Small intestine (tissue), 16 donors: ENCODE measurements at places on chromosomes 7 and 10. TPM values are rescaled to one million over a fixed set of nuclear protein-coding genes. Genes with fewer than 3 reads are reported as not detected.

DNA sequence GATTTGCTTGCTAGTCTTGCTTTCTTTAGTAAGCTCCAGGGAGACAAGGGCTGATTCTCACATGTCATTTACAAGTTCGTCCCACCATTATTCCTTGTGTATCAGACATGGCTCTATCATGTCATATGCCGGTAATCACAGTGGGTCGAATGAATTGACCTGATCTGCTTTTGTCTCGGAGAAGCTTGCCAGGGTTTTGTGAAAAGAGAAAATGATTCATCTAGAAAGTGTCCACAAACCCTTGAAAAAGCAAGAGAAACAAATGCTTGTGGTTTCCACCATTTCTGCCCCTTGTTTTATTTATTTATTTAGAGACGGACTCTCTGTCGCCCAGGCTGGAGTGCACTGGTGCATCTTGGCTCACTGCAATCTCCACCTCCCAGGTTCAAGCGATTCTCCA is 278.5 kb downstream of the TCF7L2 start:
- H3K36me3 ChIP-seq = no peaks in the 10 kb centered on the region
- H3K27ac ChIP-seq = no peak overlapping the region
- no peaks in the 10 kb centered on the region for H3K4me1 ChIP-seq
- H3K27me3 ChIP-seq = no peaks in the 10 kb centered on the region

DNA sequence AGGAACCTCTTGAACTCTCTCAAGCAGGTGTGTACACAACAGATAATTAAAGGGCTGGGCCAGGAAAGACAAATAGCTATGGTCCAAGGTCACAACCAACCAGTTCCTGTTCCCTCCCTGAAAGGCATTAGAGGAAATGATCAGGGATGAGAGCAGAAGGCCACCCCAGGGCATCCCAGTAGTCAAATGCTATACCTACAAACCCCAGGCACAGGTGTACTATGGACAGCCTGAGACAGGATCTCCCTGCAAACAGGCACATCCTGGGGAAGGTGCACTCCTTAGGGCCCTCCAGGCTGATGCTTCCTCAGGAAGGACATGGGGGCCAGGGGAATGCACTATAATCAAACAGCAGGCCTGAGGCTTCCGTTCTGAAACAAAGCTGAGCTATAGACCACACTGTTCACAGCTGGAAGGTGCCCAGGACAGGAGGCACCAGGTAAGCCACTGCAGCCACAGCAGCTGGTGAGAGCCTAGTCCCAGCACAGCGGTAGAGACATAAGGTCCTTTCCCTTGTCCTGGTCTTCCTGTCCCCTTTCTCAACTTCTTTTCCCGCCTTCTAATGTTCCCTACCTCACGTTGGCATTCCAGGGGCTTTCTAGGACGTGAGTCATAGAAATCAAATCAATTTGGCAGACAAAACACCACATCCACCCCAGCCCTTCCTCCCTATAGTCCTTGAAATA is 13.3 kb downstream of the PARP12 start:
- no peaks in the 10 kb centered on the region for H3K27me3 ChIP-seq
- H3K4me3 ChIP-seq = no peak overlapping the region
- peak; percentile 96 for DNase-seq

- DNase-seq = no peak
- no peak overlapping the region for H3K27ac ChIP-seq
- no peak overlapping the region for H3K4me3 ChIP-seq
- no peaks in the 10 kb centered on the region for H3K4me1 ChIP-seq
Measured at GRCh38 chr7:80654887-80655340, 16.5 kb downstream of the CD36 start.

GRCh38 chr7:27145914-27146412 is 1.6 kb downstream of the HOXA6 start:
- H3K36me3 ChIP-seq = no peaks in the 10 kb centered on the region
- H3K27ac ChIP-seq = peak overlapping the region; percentile 62
- no peak overlapping the region for H3K4me3 ChIP-seq
- H3K27me3 ChIP-seq = peaks cover 13% of the 10 kb centered on the region
- DNase-seq = no peak

DNA sequence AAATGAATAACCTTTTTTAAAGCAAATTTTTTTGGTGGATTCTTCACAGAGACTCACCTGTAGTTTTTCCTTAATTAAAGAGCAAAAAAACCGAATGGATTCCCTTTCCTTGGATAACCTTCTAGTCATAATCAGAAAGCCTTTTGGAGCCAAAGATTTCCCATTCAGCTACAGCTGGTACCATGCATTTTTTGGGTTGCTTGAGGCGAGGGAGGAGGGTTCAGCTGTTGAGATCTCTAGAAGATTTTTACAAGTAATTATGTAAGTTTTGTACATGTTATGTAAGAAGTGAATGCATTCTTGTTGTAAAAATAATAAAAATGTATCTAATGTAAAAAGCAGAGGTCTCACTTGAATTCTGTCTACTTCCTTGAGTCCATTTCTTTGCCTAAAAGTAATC is 463.2 kb downstream of the SORCS3 start:
- no peaks in the 10 kb centered on the region for H3K27me3 ChIP-seq
- no peak overlapping the region for H3K4me3 ChIP-seq
- no peaks in the 10 kb centered on the region for H3K36me3 ChIP-seq
- H3K27ac ChIP-seq = no peak overlapping the region
- no peak for DNase-seq
- no peaks in the 10 kb centered on the region for H3K4me1 ChIP-seq

DNA sequence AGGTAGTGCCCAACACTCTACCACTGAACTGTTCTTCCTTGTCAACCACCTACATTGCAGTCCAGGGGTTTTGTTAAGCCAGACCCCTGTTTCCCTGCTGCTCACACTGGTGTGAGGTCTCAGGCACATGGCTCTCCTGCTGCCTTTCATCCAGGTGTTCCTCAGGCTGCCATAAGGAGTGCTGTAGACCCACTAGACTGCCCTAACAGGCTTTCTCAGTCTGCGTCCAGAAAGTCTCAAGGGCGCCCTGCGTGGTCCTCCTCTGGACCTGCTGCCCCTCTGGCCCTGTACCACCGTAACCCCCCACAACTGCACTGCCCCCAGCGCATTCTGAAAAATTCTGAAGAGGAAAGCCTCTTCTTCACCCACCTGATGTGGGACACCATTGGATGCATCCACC is 225.7 kb upstream of the ANKRD30A start:
- no peak overlapping the region for H3K4me3 ChIP-seq
- no peaks in the 10 kb centered on the region for H3K36me3 ChIP-seq

- H3K27ac ChIP-seq = peak overlapping the region; percentile 69
- H3K36me3 ChIP-seq = no peaks in the 10 kb centered on the region
- H3K4me1 ChIP-seq = peaks cover 35% of the 10 kb centered on the region
- DNase-seq = peak; percentile 97
- H3K4me3 ChIP-seq = no peak overlapping the region
Measured at GRCh38 chr7:132430861-132431822, 145.1 kb downstream of the PLXNA4 start.

DNA sequence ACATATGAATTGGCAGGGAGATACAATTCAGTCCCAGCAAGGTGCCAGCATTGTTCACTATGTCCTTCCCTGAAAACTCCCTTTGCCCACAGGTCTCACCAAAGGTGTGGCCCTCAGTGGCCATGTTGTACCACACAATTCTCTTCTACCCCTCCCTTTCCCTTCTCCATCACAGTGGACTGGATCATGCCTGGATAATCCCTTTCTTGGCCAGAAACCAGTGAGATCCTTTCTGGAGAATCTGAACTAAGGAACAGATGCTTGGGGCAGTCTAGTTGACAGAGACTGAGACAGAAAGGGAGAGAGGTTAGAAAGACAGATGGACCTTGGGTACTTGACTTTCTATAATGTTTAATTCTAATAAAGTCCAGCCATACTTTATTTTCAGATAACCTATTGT is 9.5 kb downstream of the NMT2 start:
- DNase-seq = no peak
- H3K36me3 ChIP-seq = peaks cover 5% of the 10 kb centered on the region
- H3K4me1 ChIP-seq = no peaks in the 10 kb centered on the region
- H3K27me3 ChIP-seq = no peaks in the 10 kb centered on the region
- no peak overlapping the region for H3K4me3 ChIP-seq
- H3K27ac ChIP-seq = no peak overlapping the region

Gene ZNF212
- polyA plus RNA-seq = 15.9 TPM

Gene PURB
- 4.5 TPM for polyA plus RNA-seq

Gene MRPL43
- 106 TPM for polyA plus RNA-seq

Gene LLCFC1
- polyA plus RNA-seq = not detected
